ENCODE measurements at places on chromosomes 12 and 14.

GRCh38 chr12:98182821-98183220, 332.6 kb upstream of the TMPO start:
- no peak for DNase-seq

GRCh38 chr14:99551034-99551922, 52.7 kb downstream of the CCDC85C start:
- no peak for DNase-seq

DNA sequence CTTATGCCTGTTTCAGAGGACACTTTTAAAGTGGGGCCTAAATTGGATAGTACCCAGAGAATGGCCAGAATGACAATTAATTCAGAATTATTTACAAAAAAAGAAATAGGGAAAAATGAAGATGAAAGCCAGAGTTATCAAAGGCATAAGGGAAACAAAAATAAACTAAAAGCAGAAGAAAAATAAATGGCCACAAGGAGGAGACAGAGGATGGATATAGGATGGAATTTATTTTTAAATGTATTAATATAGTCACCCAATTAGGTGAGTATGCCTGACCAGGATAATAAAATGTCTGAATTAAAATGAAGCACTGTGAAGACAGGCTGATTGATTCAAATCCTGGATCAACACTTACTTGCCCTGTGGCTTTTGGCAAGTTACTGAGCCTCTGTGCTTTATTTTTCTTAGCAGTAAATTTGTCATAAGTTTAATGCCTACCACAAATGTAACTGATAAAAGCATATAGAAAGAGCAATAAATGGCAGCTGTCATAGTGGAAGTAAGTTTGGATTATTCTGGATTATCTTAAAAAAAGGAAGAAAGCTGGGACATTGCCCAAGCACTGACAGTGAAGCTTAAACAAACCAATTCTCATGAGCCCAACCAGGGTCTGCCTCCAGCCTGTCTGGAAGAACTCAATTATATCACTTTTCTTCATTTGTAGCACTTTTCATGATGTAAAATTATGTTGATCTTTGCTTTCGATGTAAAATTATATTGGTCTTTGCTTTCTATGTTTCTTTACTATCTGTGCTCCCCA, 3.5 kb downstream of the CLEC9A start:
- peak; percentile 22 for DNase-seq

DNA sequence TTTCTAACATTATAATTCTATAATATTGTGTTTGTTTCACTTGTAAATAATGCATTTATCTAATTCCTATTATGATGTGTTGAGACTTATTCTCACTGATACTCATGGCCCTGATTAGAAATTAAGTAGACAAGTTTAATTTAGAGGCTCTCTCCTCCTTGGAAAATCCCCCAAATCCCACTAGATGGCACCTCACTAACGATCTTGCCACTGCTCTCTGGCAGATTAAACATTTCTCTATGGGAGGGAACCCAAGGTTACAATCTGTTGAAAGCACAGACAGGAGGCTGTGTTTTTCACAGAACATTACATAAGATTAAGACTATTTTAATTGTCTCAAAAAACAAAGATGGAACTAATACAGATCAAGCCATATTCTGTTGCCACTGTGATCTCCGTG, 318.7 kb downstream of the LRFN5 start:
- DNase-seq = peak; percentile 39

DNA sequence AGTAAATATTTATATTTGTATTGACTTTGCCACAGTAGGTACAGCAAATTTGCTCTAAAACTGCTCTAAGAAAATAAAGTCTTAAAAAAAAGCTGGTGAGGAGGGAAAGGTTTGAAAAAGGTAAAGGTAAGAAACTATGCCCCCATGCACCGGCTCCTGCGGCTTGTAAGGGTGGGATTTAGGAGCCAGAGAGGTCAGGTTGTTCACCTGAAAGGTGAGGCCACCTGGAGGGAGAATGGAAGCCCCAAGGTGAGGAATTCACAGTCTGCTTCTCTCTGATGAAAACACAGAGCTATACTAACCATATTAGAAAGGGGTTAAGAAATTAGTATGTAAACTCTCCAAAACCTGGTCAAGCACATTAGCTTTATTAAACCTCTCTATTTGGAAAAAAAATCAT, 31.8 kb downstream of the CPM start:
- DNase-seq = no peak

DNA sequence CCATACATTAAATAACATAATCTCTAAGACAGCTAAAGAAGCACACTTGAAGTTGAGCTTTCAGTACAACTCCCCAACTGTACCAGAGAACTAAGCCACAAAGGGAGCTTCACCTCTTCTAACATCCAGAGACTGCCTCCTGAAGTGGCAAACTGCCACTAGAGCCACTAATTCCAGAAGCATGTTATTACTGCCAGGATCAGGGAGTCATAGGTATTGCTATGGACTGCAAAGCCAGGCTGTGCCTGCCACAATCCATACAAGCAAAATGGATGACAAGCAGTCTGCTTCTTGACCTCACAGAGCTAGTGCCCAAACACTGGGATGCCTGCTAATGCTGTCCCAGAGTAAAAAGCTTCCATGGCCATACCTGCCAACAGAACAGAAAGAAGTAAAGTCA, 160.1 kb downstream of the STXBP6 start:
- no peak for DNase-seq

DNA sequence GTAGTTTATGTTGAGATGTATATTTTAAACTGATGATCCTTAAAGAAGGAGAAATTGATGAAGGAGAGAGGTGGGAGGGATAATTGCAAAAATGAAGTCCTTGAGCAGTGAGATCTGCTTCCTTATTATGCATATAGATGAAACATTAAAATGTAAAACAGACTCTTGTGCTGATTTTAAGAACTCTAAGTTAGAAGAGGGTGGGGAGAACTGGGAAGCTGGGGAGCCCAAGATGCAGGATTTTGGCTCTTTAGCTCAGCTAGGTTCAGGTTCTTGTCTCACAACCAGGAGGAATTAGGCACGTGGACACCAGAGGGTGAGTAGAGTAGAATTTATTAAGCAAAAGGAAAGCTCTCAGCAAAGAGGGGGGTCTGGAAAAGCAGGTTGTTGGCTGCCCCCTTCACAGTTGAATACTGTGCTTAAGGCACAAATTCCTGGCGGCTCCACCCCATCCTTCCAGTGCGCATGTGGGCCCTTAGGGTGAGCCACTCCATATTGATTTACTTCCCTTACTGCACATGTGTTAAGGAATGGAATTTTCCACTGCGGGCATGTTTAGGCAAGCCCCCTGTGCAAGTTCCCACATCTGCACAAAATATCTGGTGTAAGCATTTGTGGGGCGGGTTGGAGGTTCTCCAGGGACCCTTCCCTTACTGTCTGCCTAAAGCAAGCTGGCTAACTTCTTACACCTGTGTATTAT, 141.9 kb downstream of the BICD1 start:
- peak; percentile 38 for DNase-seq

DNA sequence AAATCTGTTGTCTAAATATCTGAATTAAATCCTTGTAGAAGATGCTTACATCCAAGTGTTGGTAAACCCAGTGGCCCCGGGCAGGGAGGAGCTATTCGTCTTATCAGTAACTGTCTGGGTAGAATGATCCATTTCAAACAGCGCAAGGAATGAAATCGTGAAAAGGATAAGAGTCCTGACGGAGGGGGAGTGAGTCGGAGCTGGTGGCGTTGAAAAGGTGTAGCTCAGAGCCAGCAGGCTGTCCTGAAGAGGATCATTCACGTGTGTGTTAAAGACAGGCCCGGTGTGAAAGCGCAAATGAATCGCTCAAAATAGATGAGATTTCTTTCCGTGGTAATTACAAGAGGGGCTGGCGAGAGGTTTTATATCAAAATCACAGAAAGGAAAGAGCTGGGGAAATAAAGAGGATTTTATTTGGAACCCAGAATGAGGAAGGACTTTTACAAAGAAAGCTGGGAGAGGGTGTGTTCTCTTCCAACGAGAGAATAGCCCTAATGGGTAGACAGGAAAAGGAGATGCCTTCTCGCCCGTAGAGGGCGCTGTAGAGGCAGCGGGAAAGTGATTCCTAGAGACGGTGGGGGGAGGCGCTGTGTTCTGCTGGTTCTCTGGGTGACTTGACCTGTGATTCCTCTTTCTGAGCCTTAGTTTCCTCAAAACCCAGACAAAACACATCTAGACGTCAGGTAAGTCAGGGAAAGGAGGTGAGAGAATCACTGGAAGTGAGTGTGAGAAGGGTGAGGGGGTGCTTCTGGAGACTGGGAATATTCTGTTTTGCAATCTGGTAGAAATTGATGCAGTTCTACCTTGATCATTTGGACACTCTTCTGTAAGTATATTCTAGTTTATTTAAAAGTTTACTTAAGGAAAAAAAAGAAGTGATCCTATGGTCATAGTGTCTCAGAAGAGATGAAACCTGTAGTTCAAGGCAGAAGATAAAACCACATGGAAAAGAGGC, 39.3 kb downstream of the SRRM4 start:
- DNase-seq = no peak

GRCh38 chr12:17079251-17079909, 473.4 kb upstream of the LMO3 start:
- DNase-seq = no peak

- no peak for DNase-seq
Observed at GRCh38 chr14:92439537-92440344, 73.8 kb upstream of the RIN3 start.

GRCh38 chr12:114395755-114396152, 10.2 kb downstream of the TBX5 start:
- DNase-seq = no peak

- DNase-seq = no peak
Observed at GRCh38 chr14:59116984-59117415, 71.5 kb upstream of the DAAM1 start.

GRCh38 chr14:53599221-53599945, 357.2 kb downstream of the BMP4 start:
- DNase-seq = no peak

DNA sequence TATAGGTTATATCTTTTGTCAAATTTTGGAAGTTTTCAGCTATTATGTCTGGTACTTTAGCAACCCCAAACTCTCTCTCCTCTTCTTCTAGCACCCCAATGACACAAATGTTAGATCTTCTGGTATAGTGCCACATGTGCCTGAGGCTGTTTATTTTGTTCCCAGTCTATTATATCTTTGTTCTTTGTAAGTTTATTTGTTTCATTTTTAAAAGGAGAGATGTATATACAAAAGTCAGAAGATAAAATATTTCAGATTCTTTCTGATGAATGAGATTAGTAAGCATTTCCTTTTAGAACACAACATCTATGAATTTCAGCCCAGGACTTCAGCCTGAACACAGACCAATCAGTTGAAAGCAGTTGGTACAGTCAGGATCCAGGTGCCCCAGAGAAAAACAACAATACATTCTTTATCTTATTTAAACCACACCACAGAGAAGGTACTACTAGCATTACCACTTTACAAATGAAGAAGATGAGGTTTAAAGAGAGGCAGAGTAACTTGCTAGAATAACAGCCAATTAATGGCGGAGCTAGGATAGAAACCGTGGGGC, 114.1 kb upstream of the BTG1 start:
- no peak for DNase-seq

DNA sequence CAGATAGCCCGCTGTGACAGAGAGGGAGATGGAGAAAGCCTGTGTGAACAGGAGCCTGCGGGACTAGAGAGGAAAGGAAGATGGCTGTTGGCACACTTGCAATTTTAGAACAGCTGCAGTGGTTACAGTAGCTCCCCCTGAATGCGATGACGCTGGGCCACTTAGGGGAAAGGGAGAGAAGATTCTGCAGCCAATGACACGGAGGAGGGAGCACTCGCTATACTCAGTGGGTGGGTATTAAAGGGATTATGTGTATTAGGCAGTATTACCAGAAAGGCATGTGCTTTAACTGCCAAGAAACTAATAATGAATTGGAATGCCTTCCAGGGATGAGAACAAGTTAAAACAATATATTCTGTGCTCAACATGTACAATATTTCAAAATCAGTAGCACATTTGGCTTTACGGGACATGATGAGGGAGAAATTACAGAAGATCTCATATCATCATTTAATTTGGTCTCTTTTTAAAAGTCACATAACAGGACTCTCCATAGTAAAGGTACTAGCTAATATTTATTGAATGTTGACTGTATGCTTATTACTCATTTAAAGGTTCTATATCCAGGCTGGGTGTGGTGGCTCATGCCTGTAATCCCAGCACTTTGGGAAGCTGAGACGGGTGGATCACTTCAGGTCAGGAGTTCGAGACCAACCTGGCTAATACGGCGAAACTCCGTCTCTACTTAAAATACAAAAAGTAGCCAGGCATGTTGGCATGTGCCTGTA, 35.9 kb upstream of the FOS start:
- peak; percentile 89 for DNase-seq

GRCh38 chr14:54348001-54348611, 48.7 kb upstream of the CDKN3 start:
- peak; percentile 47 for DNase-seq

- peak; percentile 75 for DNase-seq
Observed at GRCh38 chr12:123995023-123995748, 22.2 kb downstream of the ZNF664 start.

DNA sequence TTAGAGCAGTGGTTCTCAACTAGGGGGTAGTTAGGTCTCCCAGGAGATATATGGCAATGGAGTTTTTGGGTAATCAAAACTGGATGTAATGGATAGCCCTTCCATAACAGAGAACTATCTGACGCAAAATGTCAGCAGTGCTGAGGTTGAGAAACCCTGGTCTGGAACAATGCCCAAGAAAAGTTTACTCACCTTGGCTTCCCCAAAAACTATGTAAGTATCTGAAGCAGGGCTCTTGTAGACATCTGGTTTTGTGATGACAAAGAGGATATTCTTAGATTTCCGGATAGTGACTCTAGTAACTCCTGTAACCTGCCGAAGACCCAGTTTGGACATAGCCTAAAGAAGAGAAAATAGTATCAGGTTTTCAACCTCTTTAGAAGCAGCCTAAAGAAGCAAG, 11.8 kb downstream of the NACA start:
- DNase-seq = no peak

GRCh38 chr12:20375560-20375959, 7.2 kb downstream of the PDE3A start:
- no peak for DNase-seq

GRCh38 chr14:34614638-34615037, 15.3 kb downstream of the SNX6 start:
- DNase-seq = no peak

- peak; percentile 85 for DNase-seq
Observed at GRCh38 chr12:54197431-54197909, 8.7 kb upstream of the SMUG1 start.

DNA sequence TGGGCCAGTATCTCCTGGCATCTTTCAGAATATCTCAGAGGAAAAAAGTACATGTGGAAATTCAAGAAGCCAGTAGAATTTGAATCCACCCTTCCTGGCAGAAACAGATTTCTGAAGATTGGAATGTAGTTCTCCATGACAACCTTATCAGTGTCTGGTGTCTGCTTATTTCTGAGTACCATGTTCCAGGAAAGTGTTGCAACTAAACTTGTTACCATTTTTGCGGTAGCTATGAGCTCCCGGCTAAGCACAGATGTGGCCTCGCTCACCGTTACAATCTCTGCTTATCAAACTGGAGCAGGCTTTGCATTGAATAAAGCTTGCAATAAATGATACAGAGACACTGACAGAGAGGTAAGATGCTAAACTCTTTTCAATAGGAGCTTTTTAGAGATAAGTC, 13.0 kb upstream of the ITPR2 start:
- peak; percentile 70 for DNase-seq

DNA sequence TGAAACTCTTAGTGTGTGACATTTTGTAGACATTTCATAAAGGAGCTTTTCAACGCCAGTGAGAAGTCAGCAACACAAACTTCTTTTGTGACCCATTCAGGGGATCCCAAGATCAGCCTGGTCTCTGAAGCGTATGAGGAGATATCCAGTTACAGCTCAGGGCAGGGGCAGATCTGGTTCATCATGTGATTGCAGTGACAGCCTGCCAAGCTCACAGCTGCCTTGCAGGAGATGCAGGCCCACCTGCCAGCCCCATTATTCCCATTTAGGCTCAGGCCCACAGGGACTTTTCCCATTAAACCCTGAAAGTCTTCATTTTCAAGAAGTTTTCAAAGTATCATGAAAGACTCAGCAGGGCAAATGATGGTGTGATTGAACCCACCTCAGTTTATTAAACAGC, 38.3 kb downstream of the SRGAP1 start:
- DNase-seq = no peak
